Stimulated activated CD8-positive, alpha-beta memory T cell treated with anti-CD3 and anti-CD28 coated beads, Interleukin-2, amount 100 ng/mL, for 1 hour (primary cell): ENCODE measurements at places on chromosomes 12 and 14.

DNA sequence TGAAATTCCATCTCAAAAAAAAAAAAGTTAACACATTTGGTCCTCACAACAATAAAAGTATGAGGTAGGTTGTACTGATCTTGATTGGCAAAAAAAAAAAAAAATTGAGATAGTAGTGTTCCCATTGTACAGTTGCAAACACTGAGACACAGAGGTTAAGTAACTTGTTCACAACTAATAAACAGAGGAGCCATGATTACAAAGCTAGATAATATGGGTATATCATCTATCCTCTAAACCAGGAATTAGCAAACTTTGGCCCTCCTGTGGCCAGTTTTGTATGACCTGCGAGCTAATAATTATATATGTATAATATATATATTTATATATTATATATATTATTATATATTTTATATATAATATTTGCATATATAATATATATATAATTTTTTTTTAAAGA is 2.3 kb upstream of the PSME1 start:
- DNase-seq: no peak

DNA sequence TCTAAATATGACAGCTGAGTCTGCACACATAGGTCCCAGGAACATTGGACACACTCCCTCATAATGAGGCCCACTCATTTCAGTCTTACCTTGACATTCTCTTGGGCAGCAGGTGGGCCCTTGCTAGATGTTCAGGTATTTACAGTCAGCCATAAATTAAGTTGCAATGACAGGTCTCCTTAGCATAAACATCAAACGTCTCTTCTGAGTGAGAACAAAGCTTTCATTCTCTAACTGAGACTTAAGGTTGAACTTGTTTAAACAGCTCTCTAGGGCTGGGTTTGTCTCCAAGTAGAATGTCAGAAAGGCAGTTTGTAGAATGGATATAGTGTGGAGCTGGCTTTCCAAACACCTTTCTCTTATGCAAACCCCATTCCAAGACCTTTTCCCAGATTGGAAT is 10.3 kb downstream of the ACVR1B start:
- DNase-seq: no peak

GRCh38 chr12:67288561-67288960 is 19.4 kb downstream of the CAND1 start:
- no peak for DNase-seq

DNA sequence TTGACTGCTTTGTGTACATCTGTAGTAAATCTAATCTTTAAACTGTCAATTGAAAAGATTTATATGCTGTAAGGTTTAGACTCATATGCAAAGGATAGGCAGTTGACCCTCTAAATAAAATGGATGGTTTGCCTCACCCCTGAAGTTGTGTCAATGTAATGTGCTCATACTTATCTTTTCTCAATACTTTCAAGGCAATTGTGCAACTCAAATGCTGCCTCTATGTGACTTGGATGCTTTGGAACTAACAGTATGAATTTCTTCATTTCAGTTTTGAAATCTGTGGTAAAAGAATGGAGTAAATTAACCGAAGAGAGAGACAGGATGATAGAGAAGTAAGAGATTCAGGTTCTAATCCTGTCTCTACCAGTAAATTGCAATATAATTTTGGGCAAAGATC is 9.7 kb downstream of the PDE6H start:
- DNase-seq: no peak

DNA sequence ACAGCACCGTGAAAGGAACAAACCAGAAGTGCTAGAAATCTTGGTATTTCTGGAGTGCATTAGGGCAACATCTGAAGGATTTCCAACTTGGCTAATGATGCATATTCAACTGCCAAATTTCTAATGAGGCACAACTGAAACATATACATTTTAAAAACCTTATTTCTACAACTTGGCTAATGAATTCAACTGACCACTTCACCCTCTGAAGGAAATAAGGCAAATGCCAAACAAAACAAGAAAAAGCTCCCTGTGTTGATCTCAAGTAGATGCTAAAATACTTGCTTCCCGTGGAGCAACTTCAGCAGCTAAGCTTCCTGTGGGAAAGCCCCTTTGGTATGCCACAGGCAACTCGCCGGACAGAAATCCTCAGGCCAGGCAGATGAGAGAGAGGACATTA is 167.1 kb downstream of the TTC7B start:
- no peak for DNase-seq

GRCh38 chr12:59055204-59055860 is 135.0 kb upstream of the LRIG3 start:
- no peak for DNase-seq

DNA sequence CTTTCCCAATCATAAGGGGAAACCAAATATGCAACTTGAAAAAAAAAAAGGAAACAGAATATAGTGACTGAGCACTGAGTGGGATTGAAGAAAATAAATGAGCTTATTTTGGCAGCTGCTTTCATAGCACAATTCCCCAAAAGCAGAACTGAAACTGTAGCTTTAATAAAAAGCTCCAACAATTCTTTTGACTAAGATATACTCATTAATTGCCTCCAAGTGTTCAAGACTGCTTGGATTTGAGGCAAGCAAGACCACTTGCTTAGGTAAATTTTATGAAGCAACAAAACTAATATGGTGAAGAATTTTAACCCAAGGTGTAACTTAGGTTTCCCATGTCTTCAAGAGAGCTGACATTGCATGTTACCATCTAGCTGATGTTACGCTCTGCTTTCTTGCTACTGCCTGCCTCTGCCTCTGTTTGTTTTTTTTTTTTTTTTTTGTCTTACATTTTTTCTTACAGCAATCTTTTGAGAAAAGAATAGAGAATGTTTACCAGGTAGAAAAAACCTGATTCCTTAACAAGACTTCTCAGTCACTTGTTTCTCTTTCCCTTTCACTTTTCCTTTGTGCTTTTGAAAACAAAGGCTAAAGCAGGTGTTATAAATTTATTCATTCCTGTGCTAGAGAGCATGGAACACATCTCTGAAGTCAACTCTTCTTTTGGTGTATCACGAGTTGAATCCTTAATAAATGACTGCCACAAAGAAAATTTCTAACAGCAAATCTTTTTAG is 134.4 kb downstream of the BCAT1 start:
- DNase-seq: no peak

DNA sequence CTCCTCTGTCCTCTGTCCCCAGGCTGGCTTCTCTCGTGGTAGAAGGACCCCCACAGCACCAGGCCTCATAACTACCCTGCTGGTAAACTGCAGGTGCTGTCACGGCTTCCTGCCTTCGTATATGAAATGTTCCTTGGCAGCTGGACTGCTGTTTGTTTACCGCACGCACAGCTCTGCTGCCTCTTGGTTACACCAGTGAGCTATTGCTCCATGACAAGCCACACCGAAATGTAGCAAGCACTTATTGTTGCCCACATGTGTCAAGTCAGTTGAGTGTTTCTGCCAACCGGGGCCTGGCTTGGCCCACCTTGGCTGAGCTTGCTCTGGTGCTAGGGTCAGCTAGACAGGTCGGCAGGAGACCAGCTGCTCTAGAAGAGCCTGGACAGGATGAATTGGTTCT is 21.7 kb upstream of the TCL1B start:
- no peak for DNase-seq

GRCh38 chr12:108565976-108566375 is 3.6 kb downstream of the ISCU start:
- DNase-seq: peak; percentile 23

DNA sequence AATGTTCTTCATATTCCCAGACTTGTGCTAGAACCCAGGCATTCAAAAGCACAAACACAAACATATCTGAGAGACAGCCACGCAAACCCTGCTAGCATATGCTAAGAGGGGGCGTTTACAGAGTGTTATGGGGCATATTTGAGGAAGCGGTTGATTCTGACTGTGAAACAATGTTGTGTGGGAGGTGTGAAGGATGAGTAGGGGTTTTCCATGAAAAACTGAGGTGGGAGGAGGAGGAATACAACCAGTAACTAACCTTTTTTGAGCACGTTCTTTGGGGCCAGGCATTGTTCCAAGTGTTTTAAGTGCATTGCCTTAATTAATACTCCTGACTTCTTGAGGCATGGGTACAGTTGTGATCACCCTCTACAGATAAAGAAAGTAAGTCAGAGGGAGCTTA is 499.5 kb downstream of the AACS start:
- no peak for DNase-seq

DNA sequence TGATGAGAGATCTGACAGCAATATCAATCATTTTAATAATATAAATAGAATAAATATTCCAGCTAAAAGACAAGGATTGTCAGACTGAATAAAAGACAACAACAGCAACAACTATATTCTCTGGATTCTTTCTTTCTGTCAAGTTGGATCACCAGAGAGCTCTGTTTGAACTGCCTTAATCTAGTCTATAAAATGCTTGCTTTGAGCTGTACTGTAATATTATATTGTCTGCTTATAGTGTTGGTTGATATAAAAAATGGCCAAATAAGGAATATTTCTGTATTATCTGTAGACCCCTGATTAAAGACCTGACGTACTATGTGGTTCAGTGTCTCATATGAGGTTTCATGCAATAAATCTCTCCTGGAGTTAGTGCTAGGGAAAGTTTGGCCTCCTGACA is 46.3 kb upstream of the CSRP2 start:
- no peak for DNase-seq

- DNase-seq: no peak
These were observed 444 bp upstream of the GEMIN2 start for GRCh38 chr14:39113685-39114072.

DNA sequence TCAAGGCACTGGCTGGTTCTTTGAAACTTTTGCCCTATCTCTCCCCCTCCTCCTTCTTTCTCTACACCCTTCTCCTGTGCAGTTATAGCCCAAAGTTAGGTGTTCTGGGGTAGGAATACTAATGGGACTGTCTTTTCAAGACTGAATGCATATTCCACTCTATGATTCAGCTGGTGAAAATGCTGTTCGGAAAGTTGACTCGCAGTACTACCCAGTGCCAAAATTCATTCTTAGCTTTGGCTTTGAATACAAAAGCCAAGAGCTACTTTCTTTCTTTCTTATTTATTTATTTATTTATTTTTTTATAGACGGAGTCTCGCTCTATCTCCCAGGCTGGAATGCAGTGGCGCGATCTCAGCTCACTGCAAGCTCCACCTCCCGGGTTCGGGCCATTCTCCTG is 249.2 kb downstream of the ETNK1 start:
- no peak for DNase-seq

GRCh38 chr12:128715485-128715884 is 108.3 kb downstream of the SLC15A4 start:
- DNase-seq: no peak

GRCh38 chr12:59093073-59093772 is 172.9 kb upstream of the LRIG3 start:
- DNase-seq: no peak

- no peak for DNase-seq
These were observed 39.2 kb upstream of the BMAL2 start for GRCh38 chr12:27293463-27293862.

DNA sequence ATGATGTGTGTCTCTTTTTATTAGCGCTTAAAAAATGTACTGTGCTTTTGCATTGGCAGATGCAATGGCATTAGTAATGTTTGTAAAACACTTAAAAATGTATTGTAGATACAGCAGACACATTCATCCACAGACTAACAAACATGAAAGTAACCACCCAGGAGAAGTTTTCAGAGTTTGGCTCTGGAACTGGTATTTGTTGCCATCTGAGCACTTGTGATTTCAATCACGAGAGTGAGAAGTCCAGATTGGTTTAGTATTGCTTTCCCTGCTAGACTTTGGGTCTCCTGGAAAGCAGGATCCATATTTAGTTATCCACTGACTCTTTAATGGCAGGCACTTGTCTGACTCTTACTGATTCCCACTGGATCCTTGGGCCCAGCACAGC is 13.2 kb downstream of the RASSF8 start:
- DNase-seq: no peak

DNA sequence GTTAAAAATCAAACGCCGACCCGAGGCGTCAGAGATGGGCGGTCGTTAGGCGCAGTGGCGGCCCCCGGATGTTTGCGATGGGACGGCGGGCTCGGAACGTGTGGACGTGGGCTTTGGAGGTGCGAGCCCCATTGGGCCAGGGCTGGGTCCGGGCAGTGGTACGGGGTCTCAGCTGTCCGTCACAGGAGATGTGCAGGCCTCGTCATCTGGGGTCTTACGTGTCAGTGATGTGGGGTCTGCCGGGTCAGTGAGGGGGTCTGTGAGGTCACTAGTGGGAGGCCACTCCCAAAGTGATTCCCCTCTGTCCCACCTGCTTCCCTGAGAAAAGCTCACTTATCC is 21.6 kb upstream of the CHFR start:
- no peak for DNase-seq

DNA sequence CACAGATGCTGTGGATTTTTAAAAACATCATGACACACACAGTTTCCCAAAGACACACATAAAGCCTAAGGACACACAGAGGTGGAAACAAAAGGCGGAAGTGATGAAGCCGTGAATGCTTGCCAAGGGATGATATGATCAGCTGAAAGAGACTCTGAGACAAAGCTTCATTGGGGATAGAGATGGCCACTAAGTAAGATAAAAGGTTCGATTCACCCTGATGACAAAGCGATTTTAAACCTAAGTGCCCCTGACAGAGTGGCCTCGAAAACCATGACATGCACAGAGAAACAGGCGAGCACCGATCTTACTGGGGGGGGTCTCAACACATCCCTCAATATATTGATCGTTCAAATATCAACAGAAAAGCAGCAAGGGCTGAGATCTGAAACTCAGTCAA is 20.3 kb upstream of the EIF5 start:
- DNase-seq: no peak

DNA sequence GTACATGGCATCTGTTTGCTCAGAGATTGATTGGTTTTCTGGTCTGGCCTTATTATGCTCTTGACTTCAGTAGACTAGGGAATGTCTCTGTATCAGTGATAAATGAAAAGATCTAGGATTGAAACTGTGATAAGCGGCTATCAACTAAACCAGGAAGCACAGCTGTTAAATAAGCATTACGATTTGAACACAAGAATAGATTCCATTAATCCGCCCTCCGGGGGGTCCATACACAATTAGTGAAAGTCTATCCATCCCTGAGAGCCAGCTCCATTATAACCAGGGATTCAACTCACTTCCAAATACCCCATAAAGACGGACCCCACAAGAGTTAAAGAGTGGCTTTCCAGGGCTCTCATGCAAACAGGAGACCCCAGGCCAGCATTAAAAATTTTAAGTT is 279.0 kb downstream of the GRIN2B start:
- no peak for DNase-seq

DNA sequence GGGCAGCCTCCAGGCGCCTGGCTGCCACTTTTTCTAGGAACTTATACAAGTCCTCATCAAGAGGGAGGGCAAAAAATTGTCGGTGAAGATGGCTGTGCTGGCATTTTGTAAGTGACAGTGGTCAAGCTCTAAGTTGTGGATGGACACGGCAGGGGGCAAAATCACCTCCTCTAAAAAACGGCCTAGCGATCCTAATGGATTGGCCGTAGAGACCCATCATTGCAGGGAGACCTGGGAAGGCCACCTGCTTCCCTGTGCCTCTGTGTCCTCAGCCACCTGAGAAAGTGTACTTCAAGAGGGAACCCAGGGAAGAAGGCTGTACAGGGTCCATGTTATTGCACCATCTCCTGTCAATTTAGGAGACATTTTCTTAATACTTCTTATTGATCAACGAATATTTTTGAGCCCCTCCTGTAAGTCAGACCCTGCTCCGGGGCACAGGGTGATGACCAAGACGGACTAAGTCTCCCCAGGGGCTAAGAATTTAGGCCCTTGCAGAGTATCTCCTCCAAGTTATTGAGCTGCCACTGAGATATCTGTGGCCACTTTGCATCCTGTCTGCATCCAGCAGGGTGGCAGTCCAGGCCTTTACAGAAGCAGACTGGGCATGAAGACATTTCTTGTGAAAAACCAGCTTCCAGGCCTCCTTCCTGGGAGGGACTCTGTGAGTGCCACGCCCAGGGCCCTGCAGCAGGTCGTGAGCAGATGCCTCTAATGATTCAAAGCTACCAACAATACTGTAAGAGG is 40.5 kb downstream of the PSMA6 start:
- no peak for DNase-seq
